ENCODE measurements at places on chromosomes 5 and 9.

DNA sequence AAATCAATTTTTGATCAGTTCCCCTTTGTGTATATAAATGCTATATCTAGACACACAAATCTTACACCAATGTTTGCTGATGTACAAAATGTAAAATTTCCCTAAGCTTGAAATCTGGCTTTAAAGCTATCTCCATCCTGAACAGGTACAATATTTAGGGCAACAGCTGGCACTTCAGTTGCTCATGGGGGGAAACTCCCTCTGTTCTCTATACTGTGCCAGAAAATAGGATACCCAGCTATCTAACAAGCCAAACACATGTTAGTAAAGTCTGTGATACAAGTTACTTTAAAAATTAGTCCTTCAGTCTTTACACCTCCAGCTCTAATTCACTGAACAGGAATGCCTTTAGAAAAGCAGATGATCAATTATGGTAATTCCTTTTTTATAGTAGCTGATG, 191.8 kb downstream of the SLF1 start:
- DNase-seq: no peak

DNA sequence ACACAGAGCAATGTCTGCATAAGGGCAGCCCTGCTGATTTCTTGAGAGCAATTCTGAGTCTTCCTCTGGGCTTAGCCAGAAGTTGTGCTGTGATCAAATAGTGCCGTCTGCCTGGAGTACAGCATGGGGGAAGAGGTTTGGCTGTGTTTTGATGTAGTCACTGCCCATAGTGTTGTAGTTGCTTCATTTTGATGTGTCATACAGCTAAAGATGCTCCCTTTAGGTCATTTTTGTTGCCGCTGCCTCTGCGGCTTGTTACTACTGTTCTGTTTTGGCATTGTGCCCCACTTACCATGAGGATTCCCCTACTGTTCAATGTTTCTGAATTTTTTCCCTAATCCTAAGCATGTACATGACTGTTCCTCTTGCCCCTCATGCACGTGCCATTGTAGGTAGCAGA, 23.0 kb downstream of the SLC36A1 start:
- no peak for DNase-seq

- DNase-seq: no peak
Observed at GRCh38 chr5:167769846-167770413, 521.5 kb upstream of the WWC1 start.

DNA sequence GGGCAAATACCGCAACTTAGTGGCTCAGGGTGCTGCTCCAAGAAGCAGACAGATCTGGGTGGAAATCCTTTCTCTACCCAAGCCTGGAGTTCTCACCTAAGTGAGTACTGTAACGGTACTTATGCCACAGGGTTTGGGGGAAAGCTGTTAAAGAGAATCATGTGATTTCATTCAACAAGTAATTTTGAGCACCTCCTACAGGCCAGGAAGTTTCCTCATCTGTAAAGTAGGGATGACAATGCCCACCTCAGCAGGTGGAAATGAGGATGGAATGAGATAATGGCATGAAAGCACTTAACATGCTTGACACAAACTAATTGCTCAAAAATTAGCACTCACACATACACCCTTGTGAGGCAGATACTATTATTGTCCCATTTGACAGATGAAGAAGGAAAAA, 114.1 kb downstream of the JAKMIP2 start:
- DNase-seq: no peak

All from NCI-H510A (cell line).